Skeletal muscle cell (primary cell): ENCODE measurements at places on chromosomes 5 and 9.

GRCh38 chr5:17406423-17406838 is 91.6 kb upstream of the TAF11L2 start:
- DNase-seq = no peak

GRCh38 chr5:65084795-65085515 is 316.2 kb downstream of the CWC27 start:
- no peak for DNase-seq

DNA sequence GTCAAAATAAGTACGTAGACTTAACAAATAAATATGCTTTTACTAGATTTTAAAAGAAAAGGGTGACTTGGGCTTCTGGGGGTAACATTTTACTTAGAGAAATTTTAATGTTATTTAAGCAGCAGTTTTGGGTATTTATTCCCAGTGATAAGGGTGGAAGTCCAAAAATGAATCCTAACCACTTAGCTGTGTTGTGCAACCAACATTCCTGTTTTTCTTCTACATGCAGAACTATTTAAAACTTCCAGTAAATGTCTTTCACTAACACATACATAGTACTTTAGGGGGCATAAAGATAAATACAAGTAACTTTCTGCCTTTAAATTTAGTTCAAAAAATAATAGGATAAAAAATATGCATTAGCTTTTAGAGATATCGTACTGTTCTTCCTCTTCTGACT is 436.7 kb downstream of the CTNND2 start:
- DNase-seq = no peak

DNA sequence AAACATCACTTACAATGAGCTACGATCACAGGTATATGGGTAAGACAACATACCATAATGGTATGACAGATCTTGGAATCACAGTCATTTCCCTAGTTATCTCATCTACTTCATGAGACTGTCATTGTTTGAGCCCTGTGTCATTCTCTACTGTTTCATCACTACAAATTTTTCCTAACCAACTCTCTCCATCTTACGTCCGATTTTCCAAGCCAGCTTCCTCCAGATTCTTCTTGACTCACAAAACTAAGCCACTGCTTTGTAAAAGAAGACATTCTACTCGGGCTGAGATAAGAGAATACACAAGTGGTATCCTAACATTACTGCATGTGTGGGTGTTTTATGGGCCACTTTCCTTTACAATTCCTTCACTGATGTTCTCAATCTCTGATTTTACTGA is 49.6 kb downstream of the SERINC5 start:
- no peak for DNase-seq
